ENCODE measurements at places on chromosomes 13 and 19.

DNA sequence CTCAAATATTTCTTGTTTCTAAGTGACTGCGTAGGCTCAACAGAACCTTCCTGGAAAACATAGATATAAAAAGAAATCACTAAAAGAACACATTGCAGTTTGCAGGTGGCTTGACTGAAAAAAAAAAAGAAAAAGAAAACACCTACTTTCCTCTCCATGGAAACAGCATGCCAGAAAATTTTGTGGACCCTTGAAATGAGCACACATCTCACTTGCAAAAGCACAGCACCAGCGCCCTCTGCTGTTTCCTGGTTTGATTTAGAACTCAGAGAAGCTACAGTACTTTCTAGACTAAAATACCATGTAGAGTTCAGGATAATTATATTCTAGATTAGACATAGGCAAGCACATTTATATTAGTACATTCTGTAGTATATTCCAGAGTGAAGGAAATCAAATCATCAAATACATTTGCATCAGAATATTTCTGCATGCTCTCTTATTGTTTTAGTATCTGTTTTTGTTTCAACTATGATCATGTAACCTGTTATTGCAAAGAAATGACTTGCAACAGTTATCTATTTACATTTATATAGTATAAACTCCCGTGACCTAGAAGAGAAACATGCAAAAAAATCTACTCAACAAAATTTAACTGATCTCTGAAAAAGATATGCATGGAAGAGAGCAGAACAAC lies 22.3 kb upstream of the XPO4 start:
- DNase-seq: peak; percentile 58

DNA sequence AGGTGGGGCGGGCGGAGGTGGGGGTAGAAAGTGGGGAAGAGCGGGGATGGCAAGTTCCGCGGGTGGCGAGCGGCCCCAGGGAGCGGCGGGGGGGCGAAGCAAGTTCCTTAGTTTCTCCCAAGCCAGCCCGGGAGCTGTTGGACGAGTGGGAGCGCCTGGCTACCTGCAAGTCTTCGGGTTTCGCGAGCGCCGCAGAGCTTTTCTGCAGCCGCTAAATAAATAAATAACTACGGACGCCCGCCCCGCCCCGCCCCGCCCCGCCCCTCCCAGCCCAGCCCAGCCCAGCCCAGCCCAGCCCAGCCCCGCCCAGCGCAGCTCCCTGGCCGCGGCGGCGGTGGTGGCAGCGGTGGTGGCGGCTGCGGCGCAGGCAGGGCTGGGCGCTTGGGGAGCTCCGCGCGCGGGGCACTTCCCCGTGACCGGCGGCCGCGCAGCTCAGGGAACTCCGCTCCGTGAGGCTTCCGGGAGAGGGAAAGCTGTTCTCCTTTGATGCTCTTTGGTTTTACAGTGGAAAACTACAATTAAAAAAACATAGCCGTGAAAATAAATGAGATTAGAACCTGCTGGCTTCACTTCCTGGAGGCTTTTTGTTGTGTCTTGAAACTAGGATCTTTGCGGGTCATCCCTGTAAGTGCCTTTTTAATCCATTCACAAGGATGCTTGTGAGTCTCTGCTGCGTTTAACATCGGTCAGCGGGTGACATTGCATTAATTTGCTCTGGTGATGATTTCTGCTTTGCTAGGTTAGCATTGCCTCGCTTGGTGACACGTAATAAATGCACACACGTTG lies at the start of gene UBE2L5:
TSS of gene UBE2L5 (plus strand) at position 440 of the 786 bp plus-strand sequence. CDS start 5,498 bp downstream, outside the sequence.
- DNase-seq: peak; percentile 74

GRCh38 chr19:5036698-5037563 lies 68.0 kb downstream of the KDM4B start:
- DNase-seq: no peak

DNA sequence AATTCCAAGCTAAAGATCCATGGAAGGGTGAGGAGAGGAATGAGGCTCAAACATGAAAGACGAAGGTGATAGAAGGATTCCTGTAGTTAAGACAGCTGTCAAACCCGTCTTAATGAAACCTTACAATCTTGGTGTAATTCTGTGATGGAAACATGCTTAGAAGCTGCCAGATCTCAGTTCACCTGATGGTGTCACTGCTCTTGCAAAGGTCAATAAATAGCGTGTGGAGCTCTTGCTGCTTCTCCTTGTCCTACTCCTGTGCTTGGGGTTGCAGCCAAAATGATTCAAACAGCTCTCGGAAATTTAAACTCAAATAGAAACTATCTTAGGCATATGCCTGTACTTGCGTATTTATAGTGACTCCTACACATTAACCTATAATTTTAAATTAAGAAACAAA lies 1705.0 kb downstream of the OLFM4 start:
- no peak for DNase-seq

DNA sequence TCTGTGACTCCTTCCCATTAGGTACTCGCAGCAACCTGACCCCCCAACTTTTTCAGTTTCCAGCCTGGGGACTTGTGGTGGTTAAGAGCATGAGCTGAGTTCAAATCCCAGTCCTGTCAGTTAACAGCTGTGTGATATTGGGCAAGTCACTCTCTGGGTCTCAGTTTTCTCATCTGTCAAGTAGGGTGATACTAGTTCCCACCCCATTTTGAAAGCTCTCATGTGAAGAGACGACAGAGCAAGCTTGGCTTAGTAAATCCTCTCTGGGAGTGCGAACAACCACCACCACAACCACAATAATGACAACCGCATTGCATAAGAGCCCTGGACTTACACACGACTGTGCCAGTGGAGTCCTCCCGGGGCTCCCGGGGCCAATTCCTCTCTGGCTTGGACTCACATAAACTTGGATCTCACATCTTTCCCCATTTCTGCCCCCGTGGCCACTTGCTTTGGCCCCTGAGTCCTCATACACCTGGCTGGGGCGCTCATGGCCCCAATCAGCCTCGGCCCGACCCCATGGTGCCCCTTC lies 454 bp downstream of the BLVRB start:
- no peak for DNase-seq

- no peak for DNase-seq
These were observed 59.4 kb downstream of the ARHGEF7 start for GRCh38 chr13:111174377-111175114.

DNA sequence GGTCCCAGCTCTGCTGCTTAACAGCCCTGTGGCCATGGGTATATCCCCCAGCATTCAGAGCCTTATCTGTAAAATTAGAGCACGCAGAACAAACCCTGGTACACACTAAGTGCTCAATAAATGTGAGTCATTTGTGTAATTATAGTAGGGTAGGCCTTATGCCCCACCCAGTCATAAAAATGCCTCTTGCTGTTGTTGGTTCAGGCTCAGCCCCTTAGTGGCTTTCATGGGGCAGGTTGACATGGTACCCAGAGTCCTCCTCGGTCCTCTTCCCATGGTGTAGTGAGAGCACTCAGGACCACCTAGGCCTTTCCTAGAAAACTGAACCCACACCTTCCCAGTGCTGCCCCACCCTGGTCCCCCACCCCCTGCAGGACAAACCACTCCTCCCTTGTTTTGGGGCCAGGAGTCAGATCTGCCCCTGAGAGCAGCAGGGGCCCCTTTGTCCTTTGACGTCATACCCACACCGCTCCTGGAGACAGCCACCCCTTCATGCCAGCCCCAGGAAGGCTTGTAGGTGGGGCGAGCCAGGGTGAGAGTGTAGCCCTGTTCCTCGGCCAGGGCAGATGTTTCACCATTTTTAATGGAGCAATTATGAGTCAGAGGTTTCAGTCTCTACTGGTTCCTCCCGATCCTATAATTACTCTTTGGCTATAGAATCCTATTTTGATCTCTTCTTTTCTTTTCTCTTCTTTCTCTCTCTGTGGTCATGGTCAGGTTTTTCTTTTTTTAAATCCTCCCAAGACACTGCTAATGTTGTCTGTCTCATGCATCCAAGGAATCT lies 36.8 kb downstream of the ACTN4 start:
- DNase-seq: no peak

GRCh38 chr19:2634228-2634951 lies 68.1 kb downstream of the GNG7 start:
- no peak for DNase-seq

- DNase-seq: no peak
These were observed 115.7 kb upstream of the STARD13 start for GRCh38 chr13:33401238-33401637.

DNA sequence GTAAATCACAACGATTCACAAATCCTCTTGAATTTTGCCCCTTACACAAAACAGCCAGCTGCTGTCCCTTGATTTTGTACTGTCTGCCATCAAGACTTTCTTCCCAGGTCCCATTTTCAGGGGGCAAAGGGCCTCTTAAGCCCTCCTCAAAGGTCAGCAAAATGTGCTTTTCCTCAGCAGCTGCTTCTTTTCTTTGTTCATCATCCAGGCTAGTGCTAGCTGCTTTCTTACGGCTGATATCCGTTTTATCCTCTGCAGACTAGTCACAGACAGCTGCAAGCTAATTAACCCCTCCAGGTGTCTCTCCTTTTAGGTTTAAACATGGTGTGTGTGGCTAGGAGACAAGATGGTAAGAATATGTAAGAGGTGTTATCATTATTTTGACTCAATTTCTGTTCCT lies 90.9 kb downstream of the NALCN start:
- no peak for DNase-seq

DNA sequence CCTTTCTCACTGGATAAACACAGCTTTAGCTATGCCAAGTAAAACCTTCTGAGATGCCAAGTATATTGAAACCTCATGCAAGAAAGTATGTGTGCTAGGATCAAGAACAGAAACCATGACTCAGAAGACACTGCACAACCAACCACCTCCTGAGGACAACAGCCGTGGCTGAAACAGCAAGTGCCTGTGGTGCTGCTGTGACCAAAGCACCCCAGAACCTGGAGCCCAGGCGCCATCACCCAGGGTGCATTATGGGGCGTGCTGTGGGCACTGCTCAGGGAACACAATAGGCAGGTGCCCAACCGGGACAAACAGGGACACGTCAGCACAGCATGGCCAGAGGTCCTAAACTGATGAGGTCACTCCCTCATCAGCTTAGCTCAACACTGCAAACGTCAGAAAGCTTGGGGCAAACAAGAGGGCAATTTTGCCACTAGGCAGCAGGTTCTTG lies 101.3 kb upstream of the SLC15A1 start:
- no peak for DNase-seq

GRCh38 chr13:80508031-80508430 lies 167.1 kb upstream of the SPRY2 start:
- DNase-seq: no peak

DNA sequence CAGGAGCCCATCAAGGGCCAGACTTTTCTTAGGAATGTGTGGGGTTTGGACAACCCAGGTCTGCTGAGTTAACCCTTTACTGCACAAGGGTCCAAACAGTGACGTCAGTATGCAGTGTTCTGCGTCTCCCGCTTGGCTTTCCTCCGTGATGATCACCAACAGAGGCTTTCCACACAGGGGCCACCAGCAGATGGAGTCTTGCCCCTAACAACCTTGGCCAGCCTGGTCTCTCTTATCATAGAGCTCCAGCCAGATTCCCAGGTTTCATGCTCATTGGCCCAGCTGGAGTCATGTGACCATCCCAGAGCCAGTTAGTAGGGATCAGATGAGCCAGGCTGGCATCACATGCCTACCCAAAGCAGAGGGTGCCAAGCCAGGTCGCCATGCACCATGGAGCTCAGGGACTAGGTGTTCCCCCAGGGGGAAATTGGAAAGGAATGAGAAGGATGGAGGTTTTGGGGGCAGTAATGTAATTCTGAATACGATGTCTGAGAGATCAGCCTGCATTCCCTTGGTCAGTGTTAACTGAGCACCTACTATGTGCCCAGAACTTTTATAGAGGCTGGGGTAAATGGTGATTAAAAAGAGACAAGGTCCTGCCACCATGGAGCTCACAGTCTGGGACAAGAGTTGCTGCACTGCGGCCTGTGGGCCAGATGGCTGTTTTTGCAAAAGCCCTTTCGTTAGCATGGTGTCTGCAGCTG lies 61.2 kb downstream of the MYH14 start:
- no peak for DNase-seq

GRCh38 chr13:77492982-77493381 lies 42.5 kb upstream of the SCEL start:
- DNase-seq: no peak

- no peak for DNase-seq
These were observed 802 bp upstream of the PIN1 start for GRCh38 chr19:9834307-9834725.

DNA sequence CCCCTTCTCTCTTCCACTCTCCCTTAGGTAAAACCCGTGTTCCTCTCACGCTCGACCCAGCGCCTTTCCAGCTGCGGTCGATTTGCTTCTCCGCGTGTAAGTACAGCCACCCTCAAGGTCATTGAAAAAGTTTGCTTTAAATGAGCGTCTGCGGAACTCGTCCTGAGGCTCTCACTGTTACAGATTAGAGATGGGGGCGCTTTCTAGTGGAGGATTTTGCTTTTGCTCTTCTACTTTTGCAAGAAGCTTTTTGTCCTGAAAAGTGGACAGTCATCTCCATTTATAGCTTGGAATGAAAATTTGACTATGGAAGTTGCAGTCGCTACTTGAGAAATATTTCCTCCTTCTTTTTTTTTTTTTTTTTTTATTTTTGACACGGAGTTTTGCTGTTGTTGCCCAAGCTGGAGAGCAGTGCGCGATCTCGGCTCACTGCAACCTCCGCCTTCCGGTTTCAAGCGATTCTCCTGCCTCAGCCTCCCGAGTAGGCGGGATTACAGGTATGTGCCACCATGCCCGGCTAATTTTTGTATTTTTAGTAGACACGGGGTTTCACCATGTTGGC lies 595 bp upstream of the RAB20 start:
- DNase-seq: no peak

- no peak for DNase-seq
These were observed 11.8 kb upstream of the TLE5 start for GRCh38 chr19:3073931-3074595.

DNA sequence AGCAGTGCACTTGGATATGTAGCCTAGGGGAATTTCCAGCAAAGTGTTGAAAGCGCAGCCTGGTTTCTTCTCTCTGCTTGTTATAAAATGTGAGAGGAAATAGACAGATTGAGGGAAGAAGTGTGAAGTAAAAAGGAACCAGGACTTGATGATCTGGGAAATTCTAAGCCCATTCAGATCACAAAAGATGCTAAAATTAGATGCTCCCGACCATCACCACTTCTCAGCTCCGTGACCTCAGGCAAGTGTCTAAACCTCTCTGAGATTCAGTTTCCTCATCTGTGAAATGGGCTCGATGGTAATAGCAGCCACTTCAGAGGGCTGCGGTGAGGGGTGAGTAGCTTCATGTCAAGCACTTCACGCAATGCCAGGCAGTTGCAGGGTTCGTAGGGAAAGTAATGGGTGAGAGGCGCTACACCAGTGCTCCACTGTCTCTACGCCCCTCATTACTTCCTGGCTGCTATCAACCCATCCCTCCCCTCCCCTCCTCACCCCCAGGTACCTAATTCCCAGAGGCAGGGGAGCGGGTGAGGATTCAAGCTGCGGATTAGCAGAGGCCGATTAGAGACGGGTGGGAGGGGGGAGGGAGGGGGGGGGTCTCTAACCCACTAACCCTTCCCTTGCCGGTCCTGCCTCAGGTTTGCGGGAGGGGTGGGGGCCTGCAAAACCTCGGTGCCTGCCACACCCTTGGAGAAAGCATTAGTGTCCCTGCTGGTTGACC lies 9.0 kb upstream of the NFIC start:
- DNase-seq: peak; percentile 14

- no peak for DNase-seq
These were observed 254.3 kb upstream of the PRR20A start for GRCh38 chr13:56886398-56886797.

Measured in CD4-positive, alpha-beta T cell treated with Interleukin-6 at 100 ng/mL for 8 hours (primary cell).